ENCODE measurements at places on chromosomes 3 and 15. TPM values are rescaled to one million over a fixed set of nuclear protein-coding genes. Genes with fewer than 3 reads are reported as not detected.

Gene DISP2
- total RNA-seq, result 0.05 TPM

Gene SLC35G2
- 2.9 TPM for total RNA-seq

Gene CKMT1B
- total RNA-seq, result not detected

Gene PRTG
- not detected for total RNA-seq

Gene ZPLD1
- total RNA-seq, result not detected

Gene AMT
- total RNA-seq, result 2.4 TPM

Gene DAPK2
- total RNA-seq, result 0.87 TPM

Gene STRC
- 0.44 TPM for total RNA-seq

Gene NOX5
- not detected for total RNA-seq

DNA sequence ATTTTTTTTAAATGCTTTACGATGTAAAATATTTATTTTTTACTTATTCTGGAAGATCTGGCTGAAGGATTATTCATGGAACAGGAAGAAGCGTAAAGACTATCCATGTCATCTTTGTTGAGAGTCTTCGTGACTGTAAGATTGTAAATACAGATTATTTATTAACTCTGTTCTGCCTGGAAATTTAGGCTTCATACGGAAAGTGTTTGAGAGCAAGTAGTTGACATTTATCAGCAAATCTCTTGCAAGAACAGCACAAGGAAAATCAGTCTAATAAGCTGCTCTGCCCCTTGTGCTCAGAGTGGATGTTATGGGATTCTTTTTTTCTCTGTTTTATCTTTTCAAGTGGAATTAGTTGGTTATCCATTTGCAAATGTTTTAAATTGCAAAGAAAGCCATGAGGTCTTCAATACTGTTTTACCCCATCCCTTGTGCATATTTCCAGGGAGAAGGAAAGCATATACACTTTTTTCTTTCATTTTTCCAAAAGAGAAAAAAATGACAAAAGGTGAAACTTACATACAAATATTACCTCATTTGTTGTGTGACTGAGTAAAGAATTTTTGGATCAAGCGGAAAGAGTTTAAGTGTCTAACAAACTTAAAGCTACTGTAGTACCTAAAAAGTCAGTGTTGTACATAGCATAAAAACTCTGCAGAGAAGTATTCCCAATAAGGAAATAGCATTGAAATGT, 15.6 kb downstream of the THBS1 start:
- DNase-seq, result no peak
- no peak overlapping the region for H3K27ac ChIP-seq
- no peaks in the 10 kb centered on the region for H3K27me3 ChIP-seq
- no peaks in the 10 kb centered on the region for H3K36me3 ChIP-seq
- H3K4me1 ChIP-seq, result peaks cover 8% of the 10 kb centered on the region
- H3K4me3 ChIP-seq, result no peak overlapping the region

DNA sequence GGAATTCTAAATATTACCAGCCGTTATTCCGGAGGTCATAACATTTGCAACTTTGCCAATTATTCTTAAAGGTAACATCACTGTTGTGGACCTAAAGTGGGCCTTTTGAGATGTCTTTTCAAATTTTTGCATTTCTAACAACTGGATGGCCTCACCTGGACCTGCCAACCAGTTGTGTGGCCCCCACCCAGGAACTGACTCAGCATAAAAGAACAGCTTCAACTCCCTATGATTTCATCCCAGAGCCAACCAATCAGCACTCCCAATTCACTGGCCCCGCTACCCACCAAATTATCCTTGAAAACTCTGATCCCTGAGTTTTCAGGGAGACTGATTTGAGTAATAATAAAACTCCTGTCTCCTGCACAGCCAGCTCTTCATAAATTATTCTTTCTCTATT, 489.7 kb upstream of the LMCD1 start:
- no peaks in the 10 kb centered on the region for H3K27me3 ChIP-seq
- no peaks in the 10 kb centered on the region for H3K4me1 ChIP-seq
- H3K4me3 ChIP-seq, result no peak overlapping the region
- H3K36me3 ChIP-seq, result no peaks in the 10 kb centered on the region
- H3K27ac ChIP-seq, result no peak overlapping the region
- DNase-seq, result no peak

DNA sequence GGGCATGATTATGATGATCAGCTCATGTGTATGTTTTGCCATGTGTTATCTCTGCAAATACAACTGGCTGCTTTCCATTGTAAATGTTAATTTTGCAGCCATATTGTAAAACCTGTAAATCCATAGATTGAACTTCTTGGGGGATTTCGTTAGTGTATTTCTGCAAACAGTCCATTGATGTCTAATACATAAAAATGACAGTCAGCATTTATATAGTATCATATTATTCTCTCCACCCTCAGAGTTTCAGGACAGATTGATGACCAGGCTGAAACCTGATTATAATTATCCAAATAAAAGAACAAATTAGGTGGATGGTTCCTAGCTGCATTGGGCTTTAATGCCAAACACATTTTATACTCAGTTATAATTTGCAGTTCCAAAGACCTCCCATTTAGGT, 276.8 kb downstream of the FEZF2 start:
- H3K27ac ChIP-seq, result no peak overlapping the region
- H3K27me3 ChIP-seq, result no peaks in the 10 kb centered on the region
- H3K4me3 ChIP-seq, result no peak overlapping the region
- H3K4me1 ChIP-seq, result no peaks in the 10 kb centered on the region
- no peak for DNase-seq

GRCh38 chr3:9769012-9769411, 735 bp downstream of the CAMK1 start:
- no peaks in the 10 kb centered on the region for H3K27me3 ChIP-seq
- peaks cover 33% of the 10 kb centered on the region for H3K4me1 ChIP-seq
- DNase-seq, result no peak
- peak overlapping the region; percentile 12 for H3K27ac ChIP-seq
- H3K4me3 ChIP-seq, result peak overlapping the region; percentile 80
- H3K36me3 ChIP-seq, result peaks cover 7% of the 10 kb centered on the region

- peaks cover 19% of the 10 kb centered on the region for H3K4me1 ChIP-seq
- peak overlapping the region; percentile 21 for H3K27ac ChIP-seq
- no peaks in the 10 kb centered on the region for H3K27me3 ChIP-seq
- peaks cover 50% of the 10 kb centered on the region for H3K36me3 ChIP-seq
- DNase-seq, result peak; percentile 43
Measured at GRCh38 chr15:73570355-73571032, 62.7 kb downstream of the NPTN start.

GRCh38 chr3:193046371-193046770, 128.7 kb upstream of the MB21D2 start:
- no peak for DNase-seq
- H3K36me3 ChIP-seq, result no peaks in the 10 kb centered on the region
- no peaks in the 10 kb centered on the region for H3K27me3 ChIP-seq
- no peak overlapping the region for H3K4me3 ChIP-seq
- H3K4me1 ChIP-seq, result no peaks in the 10 kb centered on the region

DNA sequence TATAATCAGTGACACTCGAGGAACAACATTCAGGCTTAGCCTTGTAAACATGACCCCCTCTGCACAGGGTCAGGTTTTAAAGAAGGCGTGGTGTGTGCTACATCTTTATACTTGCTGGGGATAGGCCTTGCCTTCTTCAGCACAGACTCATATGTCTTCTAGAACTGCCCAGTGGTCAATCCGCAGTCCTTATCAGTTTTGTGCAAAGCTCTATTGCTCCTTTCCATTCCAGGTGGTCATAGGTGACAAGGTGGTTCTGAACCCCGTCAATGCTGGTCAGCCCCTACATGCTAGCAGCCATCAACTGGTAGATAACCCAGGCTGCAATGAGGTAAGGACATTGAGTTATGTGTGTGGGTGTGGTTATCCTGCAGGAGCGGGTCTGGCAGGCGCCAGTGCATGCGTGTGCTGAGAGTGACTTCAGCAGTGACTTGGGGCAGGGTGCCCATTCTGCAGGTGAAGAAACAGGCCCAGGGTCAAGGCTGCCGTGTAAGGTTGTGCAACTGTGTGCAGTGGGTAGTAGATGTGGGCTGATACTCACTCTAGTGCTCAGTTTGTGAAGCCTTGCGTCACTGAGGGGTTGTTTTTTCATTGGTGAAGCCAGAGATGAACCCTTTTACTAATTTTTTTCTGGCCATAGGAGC, 150.9 kb downstream of the ITPR1 start:
- no peak overlapping the region for H3K27ac ChIP-seq
- H3K4me3 ChIP-seq, result no peak overlapping the region
- peaks cover 7% of the 10 kb centered on the region for H3K4me1 ChIP-seq
- H3K36me3 ChIP-seq, result peaks cover 26% of the 10 kb centered on the region
- H3K27me3 ChIP-seq, result no peaks in the 10 kb centered on the region

- peaks cover 42% of the 10 kb centered on the region for H3K36me3 ChIP-seq
- no peak overlapping the region for H3K27ac ChIP-seq
- peaks cover 25% of the 10 kb centered on the region for H3K4me1 ChIP-seq
- no peak for DNase-seq
- H3K4me3 ChIP-seq, result no peak overlapping the region
- H3K27me3 ChIP-seq, result peaks cover 2% of the 10 kb centered on the region
Measured at GRCh38 chr15:60363903-60364611, 33.7 kb downstream of the ANXA2 start.

GRCh38 chr3:170256597-170256996, 34.4 kb downstream of the PRKCI start:
- H3K4me3 ChIP-seq, result no peak overlapping the region
- H3K27ac ChIP-seq, result peak overlapping the region; percentile 26
- H3K4me1 ChIP-seq, result peaks cover 40% of the 10 kb centered on the region
- H3K36me3 ChIP-seq, result peaks cover 36% of the 10 kb centered on the region

GRCh38 chr3:130935761-130936492, 42.0 kb downstream of the ATP2C1 start:
- H3K36me3 ChIP-seq, result peaks cover 30% of the 10 kb centered on the region
- H3K4me3 ChIP-seq, result no peak overlapping the region
- DNase-seq, result no peak
- no peak overlapping the region for H3K27ac ChIP-seq

DNA sequence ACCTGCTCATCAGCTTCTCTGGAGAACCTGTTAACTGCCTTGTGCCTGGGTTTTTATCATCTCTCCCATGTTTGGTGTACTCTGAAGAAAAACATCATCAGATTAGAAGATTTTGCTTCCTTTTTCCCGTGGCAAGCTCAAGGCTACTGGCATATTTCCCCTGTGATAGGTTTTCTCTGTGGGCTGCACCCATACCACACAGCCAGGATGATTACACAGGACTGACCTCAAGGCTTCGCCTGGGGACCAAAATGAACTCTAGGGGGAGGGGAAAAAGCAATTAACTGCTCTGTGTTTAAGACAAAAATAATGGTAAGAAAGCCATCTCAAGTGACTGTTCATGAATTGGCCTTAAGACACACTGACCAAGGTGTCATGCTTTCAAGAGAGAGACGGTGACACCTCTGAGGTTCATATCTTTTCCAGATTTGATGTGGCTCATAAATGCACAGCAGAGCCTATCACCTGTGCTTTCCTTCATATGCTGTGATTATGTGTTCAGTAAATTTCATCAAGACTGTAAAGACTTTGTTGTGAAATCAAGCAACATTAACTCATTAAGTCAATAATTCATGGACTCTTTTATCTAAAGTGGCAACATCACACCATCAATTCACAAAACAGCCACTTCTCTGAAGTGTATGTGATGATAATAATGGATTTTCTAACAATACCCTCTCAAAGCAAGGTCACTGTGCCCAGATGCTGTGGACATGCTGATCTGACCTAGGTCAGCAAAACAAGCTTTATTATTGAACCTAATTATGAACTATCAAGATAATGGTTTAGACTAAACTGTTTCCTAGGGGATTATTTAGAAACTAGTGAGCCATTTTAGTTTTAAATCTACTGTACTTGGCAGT, 427.9 kb downstream of the WDR72 start:
- H3K27ac ChIP-seq, result no peak overlapping the region
- no peaks in the 10 kb centered on the region for H3K4me1 ChIP-seq
- H3K27me3 ChIP-seq, result no peaks in the 10 kb centered on the region
- DNase-seq, result no peak
- H3K36me3 ChIP-seq, result no peaks in the 10 kb centered on the region
- no peak overlapping the region for H3K4me3 ChIP-seq

DNA sequence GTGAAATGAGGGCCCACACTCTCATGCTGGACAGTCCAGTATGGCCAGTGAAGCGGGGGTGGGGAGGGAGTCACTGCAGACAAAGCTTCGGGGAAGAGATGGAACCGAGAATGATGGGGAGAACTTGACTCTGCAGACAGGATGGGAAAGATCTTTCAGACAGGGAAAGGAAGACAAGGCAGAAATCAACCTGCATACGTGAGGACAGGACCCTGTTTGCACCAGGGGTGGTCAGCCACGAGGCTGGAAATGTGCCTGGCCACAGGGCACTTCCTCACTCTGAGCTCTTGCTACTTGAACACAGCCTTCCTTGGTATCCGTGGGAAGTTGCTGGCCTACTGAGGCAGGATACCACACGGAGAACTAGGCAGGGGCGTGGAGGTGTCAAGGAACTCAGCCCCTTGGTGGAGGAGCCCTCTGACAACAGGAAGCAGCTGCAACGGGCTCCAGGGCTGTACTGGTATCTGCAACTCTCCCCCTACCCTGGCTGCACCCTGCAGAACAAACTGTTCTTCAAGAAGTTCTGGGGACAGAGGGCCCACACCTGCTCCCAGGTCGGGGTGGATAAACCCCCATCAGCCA, 9.3 kb upstream of the SRP14 start:
- no peaks in the 10 kb centered on the region for H3K36me3 ChIP-seq
- H3K27ac ChIP-seq, result peak overlapping the region; percentile 91
- peaks cover 60% of the 10 kb centered on the region for H3K4me1 ChIP-seq
- no peak overlapping the region for H3K4me3 ChIP-seq
- H3K27me3 ChIP-seq, result no peaks in the 10 kb centered on the region

DNA sequence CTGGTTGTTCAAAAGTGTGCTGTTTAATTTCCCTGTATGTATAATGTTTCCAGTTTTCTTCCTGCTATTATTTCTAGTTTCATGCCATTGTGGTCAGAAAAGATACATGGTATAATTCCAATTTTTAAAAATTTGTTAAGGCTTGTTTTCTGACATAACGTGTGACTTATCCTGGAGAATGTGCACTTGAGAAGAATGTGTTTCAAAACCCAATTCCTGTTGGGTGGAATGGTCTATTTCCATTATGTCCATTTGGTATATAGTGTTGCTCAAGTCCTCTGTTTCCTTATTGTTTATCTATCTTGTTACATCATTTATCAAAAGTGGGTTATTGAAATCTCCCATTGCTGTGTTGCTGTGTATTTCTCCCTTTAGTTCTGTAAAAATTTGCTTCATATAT, 215.4 kb downstream of the GREM1 start:
- no peak for DNase-seq
- H3K36me3 ChIP-seq, result no peaks in the 10 kb centered on the region
- no peaks in the 10 kb centered on the region for H3K4me1 ChIP-seq
- H3K27ac ChIP-seq, result no peak overlapping the region
- H3K4me3 ChIP-seq, result no peak overlapping the region

GRCh38 chr3:100972867-100973266, 20.4 kb downstream of the ABI3BP start:
- H3K4me3 ChIP-seq, result no peak overlapping the region
- H3K36me3 ChIP-seq, result no peaks in the 10 kb centered on the region
- peaks cover 1% of the 10 kb centered on the region for H3K27me3 ChIP-seq
- H3K4me1 ChIP-seq, result no peaks in the 10 kb centered on the region
